HepG2 (cell line): ENCODE measurements at places on chromosomes 5 and 9. TPM values are rescaled to one million over a fixed set of nuclear protein-coding genes. Genes with fewer than 3 reads are reported as not detected.

- DNase-seq, result peak; percentile 28
- no peak overlapping the region for H3K4me3 ChIP-seq
- H3K27ac ChIP-seq, result no peak overlapping the region
Measured at GRCh38 chr5:110865400-110866094, 126.7 kb downstream of the SLC25A46 start.

DNA sequence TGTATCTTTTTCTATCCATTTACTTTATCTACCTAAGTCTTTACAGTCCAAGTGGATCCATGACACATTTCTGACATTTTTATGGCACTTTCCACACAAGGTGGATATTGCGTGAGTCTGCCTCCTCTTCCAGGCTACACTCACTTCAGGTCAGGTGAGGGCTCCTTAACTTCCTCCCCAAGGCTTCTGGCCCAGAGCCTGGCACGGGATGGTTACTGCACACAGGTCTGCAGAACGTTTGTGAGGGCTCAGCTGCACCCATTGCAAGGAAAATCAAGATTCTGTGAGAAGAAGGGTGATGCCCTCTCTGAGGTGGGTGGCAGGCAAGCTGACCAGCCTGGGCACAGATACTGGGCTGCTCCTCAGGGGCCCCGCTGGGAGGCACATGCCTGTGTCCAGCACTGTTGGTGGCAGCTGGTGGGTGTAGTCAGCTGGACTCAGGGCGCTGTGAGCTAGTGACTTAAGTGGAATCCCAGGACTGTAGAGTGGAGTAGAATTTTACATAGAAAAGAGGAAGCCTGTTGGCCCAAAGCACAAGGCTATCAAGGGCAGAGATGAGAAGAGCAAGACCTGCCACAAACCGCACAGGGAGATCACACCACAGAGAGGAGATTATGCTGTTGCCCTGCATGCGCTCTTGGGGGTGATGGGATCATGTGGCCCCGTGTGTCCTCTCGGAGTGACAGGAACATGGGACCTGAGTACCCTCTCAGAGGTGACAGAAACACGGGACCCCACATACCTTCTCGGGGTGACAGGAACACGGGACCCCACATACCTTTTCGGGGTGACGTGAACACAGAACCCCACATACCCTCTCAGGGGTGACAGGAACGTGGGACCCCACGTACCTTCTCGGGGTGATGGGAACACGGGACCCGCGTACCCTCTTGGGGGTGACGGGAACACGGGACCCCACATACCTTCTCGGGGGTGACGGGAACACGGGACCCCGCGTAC, 21.3 kb downstream of the AHRR start:
- no peaks in the 10 kb centered on the region for H3K4me1 ChIP-seq
- DNase-seq, result no peak
- no peak overlapping the region for H3K4me3 ChIP-seq
- H3K36me3 ChIP-seq, result no peaks in the 10 kb centered on the region
- no peaks in the 10 kb centered on the region for H3K27me3 ChIP-seq

Gene DMRT3
- total RNA-seq, result not detected in 2 replicates

Gene BHMT
- total RNA-seq, result 6.4 and 10.9 TPM in 2 replicates

Gene SPATA31E1
- not detected in 2 replicates for total RNA-seq

Gene GRAMD2B
- 8.1 and 8.8 TPM in 2 replicates for total RNA-seq
